ENCODE measurements at places on chromosomes 5 and 9.
A peak's percentile ranks its signal among the peaks of the same experiment; 100 is the strongest.

DNA sequence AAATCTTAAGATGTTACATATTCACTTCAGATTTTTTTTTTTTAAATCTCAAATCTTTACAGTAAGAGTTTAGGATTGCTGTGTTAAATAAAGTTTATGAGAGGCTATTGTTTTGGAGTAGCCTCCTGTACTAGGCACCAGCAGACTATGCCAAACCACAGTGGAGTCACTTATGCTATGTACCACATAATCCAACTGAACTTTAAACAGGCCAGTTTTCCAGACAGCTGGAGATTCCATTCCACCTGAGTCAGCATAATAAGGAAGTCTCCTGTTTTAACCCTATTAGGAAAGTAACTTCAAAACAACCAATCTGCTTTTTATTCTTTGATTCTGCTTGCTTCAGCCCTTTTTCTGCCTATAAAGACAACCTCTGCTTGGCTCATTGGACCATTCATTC, 205.2 kb downstream of the CSNK1G3 start:
- no peak for DNase-seq

DNA sequence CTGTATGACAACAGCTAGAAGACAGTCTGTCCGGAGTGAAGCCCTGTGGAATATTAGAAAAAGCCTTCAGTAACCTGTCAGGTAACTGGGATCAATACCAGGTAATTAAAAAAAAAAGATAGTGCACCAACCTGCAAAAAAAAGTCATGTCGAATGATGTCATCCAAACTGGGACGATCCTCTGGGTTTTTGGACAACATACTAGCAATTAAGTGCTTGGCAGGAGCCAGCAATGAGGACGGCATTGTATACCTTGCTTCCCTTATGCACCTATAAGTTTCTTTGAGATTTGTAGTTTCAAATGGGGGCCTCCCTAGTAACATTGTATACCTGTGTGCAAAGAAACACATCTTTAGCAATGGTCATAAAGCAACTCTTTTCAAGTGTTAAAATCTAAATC, 2.8 kb downstream of the PLK2 start:
- no peak for DNase-seq

GRCh38 chr9:104740621-104741020, 6.9 kb upstream of the NIPSNAP3A start:
- DNase-seq: no peak

- DNase-seq: no peak
These were observed 188.7 kb upstream of the MSX2 start for GRCh38 chr5:174535669-174536068.

GRCh38 chr9:124298646-124299235, 41.0 kb downstream of the NEK6 start:
- DNase-seq: no peak

DNA sequence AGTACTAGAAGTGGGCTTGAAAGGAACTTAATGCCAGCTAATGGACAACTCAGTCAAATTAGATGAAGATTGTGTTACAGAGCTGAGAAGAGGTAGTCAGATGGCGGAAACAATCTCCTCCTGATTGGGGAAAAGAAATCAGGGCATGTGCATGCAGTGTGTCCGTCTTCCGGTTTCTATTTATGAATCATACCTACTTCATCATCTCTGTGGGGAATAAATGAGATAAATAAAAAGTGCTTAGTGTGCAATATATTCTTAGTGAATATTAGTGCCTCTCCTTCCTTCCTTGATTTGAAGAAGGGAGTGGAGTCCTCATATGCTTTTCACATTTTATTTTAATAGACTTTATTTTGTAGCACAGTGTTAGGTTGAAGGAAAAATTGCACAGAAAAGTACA, 108.7 kb upstream of the NFIL3 start:
- DNase-seq: no peak

GRCh38 chr5:67353500-67354450, 157.2 kb upstream of the CD180 start:
- DNase-seq: no peak

DNA sequence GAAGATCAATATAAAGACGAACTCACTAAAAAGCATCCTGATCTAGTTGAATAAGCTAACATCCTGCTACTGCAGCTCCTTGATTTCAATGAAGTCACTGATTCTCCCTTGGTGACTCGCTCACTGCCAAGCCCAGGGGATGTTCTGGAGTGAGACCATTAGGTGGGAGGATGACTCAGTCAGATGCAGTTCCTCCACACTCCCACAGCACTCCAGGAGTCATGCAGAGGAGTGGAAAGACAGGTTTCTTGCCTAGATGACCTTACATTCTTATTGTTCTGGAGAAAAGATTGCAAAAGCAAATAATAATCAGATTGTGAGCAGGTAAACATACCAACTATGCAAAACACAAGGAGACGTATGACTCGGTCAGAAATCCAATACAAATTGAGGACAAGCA, 15.3 kb downstream of the GCNT4 start:
- peak; percentile 71 for DNase-seq

DNA sequence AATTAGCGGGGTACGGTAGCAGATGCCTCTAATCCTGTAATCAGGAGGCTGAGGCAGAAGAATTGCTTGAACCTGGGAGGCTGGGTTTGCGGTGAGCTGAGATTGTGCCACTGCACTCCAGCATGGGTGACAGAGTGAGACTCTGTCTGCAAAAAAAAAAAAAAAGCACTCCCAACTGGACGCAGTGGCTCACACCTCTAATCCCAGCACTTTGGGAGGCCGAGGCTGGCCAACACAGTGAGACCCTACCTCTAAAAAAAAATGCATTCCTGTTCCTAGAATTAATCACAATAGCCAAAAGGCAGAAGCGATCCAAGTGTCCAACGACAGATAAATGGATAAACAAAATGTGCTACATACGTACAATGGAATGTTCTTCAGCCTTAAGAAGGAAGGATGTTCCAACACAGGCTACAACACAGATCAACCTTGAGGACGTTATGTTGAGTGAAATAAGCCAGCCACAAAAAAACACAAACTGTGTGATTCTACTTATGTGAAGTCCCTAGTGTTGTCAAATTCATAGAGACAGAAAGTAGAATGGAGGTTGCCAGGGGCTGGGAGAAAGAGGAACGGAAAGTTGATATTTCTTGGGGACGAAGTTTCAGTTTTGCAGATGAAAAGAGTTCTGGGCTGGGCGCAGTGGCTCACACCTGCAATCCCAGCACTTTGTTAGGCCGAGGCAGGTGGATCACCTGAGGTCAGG, 13.8 kb downstream of the FAM78A start:
- DNase-seq: no peak

Measured in breast epithelium (tissue), 4 donors.